Naive thymus-derived CD4-positive, alpha-beta T cell (primary cell): ENCODE measurements at places on chromosomes 3 and 15. TPM values are rescaled to one million over a fixed set of nuclear protein-coding genes. Genes with fewer than 3 reads are reported as not detected.

Gene BCL2A1
- 29.4 TPM for polyA plus RNA-seq

Gene MAGI1
- polyA plus RNA-seq: not detected

Gene SLC51B
- polyA plus RNA-seq: not detected

GRCh38 chr3:161268601-161269000 lies 47.5 kb downstream of the NMD3 start:
- H3K4me3 ChIP-seq: no peak overlapping the region
- DNase-seq: no peak
- H3K36me3 ChIP-seq: no peaks in the 10 kb centered on the region
- no peak overlapping the region for H3K27ac ChIP-seq
- no peaks in the 10 kb centered on the region for H3K27me3 ChIP-seq
- H3K4me1 ChIP-seq: no peaks in the 10 kb centered on the region

- H3K4me3 ChIP-seq: peak overlapping the region; percentile 96
- no peaks in the 10 kb centered on the region for H3K36me3 ChIP-seq
- peak; percentile 47 for DNase-seq
- peaks cover 24% of the 10 kb centered on the region for H3K4me1 ChIP-seq
- peak overlapping the region; percentile 93 for H3K27ac ChIP-seq
Observed at GRCh38 chr3:122415104-122415744, 638 bp downstream of the WDR5B start.

Gene GABRB3
- not detected for polyA plus RNA-seq

DNA sequence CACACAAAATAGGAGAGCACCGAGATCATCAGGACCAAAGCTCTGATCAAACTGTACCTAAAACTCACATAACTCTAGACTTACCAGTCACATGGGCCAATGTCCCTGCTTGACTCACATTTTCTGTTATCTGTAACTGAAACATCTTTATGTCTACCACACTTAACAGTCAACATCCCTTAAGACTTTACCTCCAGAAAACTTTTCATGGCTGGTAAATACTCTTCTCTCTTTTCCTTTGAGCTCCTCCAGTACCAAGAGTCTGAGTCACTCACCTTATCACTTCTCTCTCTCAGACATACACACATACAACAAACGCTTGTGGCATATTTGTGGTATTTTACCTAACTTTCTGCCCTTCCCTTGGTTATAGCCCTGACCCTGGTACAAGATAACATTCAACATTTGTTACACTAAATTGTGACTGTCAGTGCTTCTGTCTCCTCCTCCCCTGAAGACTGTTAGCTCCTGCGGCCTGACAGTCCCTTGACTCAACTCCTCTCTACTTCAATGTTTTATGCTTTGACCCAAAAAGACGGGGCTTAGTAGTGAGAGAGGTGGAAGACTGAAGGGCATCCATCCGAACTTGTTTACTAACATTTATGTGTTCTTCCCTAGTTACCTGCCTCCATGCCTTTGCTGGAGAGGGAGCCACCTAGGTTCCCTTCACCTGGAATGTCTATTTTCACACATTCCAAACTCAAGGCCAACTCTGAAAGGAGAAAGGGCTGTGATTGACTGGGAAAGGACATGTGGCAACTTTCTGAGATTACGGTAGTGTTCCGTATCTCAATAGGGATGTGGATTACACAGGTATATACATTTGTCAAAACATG lies 3.7 kb upstream of the EFHB start:
- DNase-seq: no peak
- H3K27ac ChIP-seq: no peak overlapping the region
- H3K27me3 ChIP-seq: peaks cover 2% of the 10 kb centered on the region
- no peaks in the 10 kb centered on the region for H3K4me1 ChIP-seq
- no peaks in the 10 kb centered on the region for H3K36me3 ChIP-seq
